A549 treated with RU486 at 1 μM for 4 hours (cell line): ENCODE measurements at places on chromosomes 16 and 17. TPM values are rescaled to one million over a fixed set of nuclear protein-coding genes. Genes with fewer than 3 reads are reported as not detected.

Gene KRT27
- total RNA-seq: not detected in 5 replicates

Gene TTYH2
- total RNA-seq: 1.5 to 2.0 TPM (median 1.9 TPM) in 5 replicates

Gene KPNA2
- 458 to 539 TPM (median 493 TPM) in 5 replicates for total RNA-seq

Gene OR3A3
- not detected in 5 replicates for total RNA-seq
